ENCODE measurements at places on chromosomes 2 and 18.
A peak's percentile ranks its signal among the peaks of the same experiment; 100 is the strongest.

DNA sequence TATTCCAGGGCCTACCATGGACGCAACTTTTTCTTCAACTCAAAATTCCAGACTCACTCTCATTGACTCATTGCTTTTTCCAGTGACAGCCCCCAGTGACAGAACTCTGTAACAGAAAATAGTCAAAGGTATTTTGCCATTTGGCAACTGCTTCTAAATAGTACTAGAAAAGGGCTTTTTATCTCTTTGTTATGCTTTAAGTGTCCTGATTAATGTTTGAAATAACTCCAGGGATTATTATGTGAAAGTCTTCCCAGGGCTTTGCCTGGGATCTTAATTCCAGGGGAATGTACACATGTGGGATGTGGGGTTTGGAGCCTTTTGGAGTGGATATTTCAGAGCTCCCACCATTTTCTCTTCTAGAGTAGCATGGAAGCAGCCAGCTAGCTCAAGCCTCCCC lies 198.8 kb downstream of the KCNS3 start:
- no peak for DNase-seq

DNA sequence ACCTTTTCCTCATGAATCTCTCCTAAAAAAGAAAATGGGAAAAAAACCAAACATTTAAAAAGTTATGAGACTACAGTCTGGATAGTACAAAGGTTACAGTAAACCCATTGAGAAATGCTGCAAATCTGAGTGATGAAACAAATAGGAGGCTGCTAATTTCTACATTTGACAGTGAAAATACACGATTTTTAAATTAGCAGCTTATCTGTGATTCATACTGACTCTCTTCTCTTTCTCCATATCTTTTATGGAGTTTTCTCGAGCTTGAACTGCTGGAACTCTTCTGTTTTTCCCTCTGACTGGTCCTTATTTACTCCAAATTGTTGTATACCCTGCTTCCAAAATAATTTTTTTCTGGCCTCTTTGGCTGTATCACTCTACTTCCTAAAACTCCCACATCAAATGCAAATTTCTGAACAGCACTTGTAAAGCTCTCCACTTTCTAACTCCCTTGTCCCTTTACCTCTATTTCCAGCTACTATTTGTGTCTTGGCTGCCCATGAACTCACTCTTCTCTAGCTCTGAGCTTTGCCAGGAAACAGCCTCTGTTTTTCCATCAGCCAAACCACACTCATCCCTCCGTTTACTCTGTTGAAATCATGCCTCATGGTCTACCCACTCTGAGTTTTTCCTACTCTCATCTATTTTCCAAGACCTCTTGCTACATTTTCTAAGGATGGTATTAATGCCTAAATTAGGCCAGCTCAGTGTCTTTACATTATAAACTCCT lies 73.7 kb downstream of the RBMS1 start:
- no peak for DNase-seq

GRCh38 chr2:63735263-63735662 lies 106.4 kb upstream of the UGP2 start:
- no peak for DNase-seq

- DNase-seq: peak; percentile 51
Measured at GRCh38 chr2:203583701-203584100, 48.6 kb upstream of the RAPH1 start.

GRCh38 chr2:179995741-179996515 lies 11.2 kb downstream of the CWC22 start:
- DNase-seq: peak; percentile 36

GRCh38 chr2:133448195-133448594 lies 120.1 kb downstream of the NCKAP5 start:
- DNase-seq: no peak

GRCh38 chr2:15783489-15783888 lies 156.9 kb upstream of the MYCN start:
- no peak for DNase-seq

GRCh38 chr2:110766291-110766690 lies 33.9 kb downstream of the ACOXL start:
- DNase-seq: peak; percentile 29

- no peak for DNase-seq
Measured at GRCh38 chr2:2876331-2877221, 501.0 kb downstream of the EIPR1 start.

- DNase-seq: no peak
Measured at GRCh38 chr2:3451169-3451568, 68.2 kb downstream of the ADI1 start.

DNA sequence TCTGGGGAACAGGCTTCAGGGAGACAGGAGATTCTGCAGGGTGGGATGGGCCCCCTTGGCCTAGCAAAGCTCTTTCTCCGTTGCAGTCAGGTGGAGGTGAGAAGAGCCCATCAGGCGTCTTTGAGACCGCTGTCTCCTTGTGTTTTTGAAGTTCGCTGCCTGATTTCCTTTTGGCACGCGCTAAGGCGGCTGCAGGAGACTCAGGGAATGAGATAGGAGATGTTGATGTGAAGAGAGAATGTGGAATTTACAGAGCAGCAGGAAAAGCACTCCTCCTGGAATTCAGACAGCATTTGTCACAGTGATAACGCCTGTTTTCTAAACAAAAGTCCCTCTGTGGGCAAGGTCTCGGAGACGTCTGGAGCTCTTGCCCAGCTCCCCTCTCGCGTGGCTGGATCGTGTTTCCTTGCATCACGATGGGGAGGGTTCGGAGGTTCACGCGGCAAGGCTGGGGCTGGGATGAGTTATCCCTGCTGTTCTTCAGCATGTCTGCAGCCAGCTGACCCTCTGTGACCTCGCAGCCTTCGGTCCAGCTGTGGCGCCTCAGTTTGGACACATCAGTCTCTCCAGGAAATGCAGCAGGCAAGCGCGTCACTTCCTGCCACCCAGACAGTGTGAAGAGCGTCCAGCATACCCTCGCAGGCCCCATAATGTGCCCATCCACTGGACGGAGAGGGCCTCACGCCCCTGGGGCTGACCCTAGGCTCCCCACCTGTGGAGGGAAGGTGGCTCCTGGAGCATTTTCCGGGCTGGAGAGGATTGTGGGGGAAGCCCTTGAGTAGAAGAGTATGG lies 30.2 kb downstream of the GLI2 start:
- no peak for DNase-seq

- DNase-seq: no peak
Measured at GRCh38 chr2:78175645-78176044, 653.5 kb upstream of the LRRTM4 start.

DNA sequence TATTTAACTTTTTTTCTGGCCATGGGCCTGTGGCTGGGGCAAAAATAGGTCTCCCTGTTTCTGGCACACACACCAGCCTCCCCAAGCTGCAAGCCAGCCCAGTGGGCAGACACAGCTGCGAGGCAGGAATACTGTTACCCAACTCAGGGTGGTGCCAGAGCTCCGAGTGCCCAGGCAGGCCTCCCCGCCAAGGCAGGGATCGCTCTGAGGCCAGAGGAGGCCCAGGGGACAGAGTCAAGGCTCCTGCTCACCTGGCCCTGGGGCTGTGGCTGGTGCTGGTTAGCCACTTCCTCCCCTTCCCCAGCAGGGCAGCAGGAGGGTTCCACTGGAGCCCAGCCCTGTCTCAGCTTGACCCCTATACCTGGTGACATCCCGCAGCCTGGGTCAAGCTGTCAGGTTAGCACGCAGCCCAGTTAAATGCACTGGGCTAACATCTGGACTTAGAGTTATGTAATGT lies 67.1 kb upstream of the EPAS1 start:
- peak; percentile 47 for DNase-seq

DNA sequence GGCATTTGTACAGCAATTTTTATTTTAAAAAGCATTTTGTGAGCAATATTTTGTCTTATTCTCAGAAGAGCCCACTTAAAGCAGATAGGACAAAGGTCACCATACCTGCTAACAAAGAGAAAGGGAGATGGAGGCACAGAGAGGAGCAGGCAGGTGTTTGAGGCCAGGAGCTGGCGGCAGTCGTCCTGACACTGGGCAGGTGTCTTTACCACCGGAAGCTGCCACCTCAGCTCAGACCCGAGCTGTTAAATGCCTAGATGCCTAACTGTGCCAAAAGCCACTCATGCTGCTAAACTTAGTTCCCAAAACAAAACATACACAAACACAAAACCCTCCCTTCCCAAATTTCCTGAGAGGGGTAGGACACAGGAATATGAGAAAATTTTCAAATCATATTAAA lies 120.9 kb downstream of the CNTNAP5 start:
- no peak for DNase-seq

All from suppressor macrophage treated with lipopolysaccharide for 1 hour (primary cell).